Activated T-cell treated with anti-CD3 and anti-CD28 coated beads, Interleukin-2, amount 50 U/mL, for 4 hours (primary cell): ENCODE measurements at places on chromosomes 7 and 10. TPM values are rescaled to one million over a fixed set of nuclear protein-coding genes. Genes with fewer than 3 reads are reported as not detected.

LYZL1 gene
- not detected for total RNA-seq

EN2 gene
- total RNA-seq: not detected

ZNF467 gene
- total RNA-seq: 0.08 TPM

DRGX gene
- not detected for total RNA-seq

GNA12 gene
- 25.7 TPM for total RNA-seq

GRCh38 chr10:87615856-87616255, 43.8 kb upstream of the PAPSS2 start:
- no peak for DNase-seq

DNA sequence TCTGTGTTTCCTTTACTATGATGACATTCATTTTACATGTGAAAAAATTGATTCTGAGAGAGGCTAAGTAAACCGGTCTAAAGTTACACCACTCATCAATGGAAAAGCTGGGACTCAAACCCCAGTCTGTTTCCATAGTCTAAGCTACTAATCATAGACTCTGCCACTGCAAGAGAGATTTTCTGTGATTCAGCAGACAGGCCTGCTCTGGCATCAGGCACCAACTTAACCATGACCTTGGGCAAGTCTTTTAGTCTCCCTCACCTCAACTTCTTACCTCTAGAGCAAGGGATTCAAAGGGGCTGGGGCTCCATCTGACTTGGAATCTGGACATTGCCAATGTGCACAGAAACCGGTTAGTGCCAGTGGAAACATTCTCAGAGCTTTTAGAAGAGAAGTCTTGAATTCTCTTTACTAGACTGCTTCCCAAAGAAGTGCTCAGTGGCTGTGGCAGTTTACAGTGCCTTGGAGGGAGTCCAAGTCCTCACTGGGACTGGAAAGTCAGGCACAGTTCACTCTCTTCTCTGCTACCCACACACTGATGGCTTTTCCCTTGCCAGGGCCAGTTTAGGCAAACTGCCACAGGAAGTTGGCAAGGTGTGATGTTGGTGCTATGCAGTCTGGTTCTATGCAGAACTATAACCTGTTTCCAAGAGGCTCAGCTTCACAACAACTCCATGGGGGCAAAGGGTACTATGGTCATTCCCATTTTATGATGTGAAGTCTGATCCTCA, 4.5 kb upstream of the BLNK start:
- no peak for DNase-seq

DNA sequence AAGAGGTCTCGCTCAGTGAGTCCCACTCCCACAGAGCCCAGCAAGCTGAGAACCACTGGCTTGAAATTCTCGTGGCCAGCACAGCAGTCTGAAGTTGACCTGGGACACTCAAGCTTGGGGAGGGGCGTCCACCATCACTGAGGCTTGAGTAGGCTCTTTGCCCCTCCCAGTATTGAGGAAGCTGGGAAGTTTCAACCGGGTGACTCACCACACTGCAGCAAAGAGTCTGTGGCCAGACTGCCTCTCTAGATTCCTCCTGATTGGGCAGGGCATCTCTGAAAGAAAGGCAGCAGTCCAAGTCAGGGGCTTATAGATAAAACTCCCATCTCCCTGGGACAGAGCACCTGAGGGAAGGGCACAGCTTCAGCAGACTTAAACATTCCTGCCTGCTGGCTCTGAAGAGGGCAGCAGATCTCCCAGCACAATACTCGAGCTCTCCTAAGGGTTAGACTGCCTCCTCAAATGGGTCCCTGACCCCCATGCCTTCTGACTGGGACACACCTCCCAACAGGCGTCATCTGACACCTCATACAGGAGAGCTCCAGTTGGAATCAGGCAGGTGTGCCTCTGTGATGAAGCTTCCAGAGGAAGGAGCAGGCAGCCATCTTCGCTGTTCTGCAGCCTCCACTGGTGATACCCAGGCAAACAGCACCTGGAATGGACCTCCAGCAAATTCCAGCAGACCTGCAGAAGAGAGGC, 970.9 kb upstream of the LRRN3 start:
- DNase-seq: no peak

- no peak for DNase-seq
Measured at GRCh38 chr10:90112681-90113080, 411.3 kb downstream of the KIF20B start.

- DNase-seq: no peak
Measured at GRCh38 chr10:30493609-30494530, 59.9 kb downstream of the MAP3K8 start.

DNA sequence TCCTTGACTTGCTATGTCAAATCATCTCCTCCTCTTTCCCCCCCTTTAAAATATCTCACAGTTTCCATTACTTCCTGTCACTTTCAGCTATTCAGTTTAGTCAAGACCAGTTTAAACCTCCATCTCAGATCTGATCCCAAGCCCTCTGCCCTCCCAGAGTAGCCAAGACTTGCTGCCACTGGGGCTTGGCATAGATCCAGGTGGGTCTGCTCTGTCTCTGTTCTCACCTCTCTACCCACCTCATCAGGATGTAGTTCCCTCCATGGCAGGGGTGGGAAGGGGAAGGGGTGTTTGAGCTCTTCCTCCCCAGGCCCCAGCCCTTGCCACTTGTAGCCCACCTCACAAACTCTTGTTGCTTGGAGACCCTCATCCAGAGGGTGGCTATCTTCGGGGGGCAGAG, 22.0 kb downstream of the PPP1R3C start:
- DNase-seq: no peak

- no peak for DNase-seq
Measured at GRCh38 chr7:29270594-29271318, 76.2 kb downstream of the CHN2 start.

GRCh38 chr7:115379321-115379720, 457.4 kb downstream of the MDFIC start:
- no peak for DNase-seq

DNA sequence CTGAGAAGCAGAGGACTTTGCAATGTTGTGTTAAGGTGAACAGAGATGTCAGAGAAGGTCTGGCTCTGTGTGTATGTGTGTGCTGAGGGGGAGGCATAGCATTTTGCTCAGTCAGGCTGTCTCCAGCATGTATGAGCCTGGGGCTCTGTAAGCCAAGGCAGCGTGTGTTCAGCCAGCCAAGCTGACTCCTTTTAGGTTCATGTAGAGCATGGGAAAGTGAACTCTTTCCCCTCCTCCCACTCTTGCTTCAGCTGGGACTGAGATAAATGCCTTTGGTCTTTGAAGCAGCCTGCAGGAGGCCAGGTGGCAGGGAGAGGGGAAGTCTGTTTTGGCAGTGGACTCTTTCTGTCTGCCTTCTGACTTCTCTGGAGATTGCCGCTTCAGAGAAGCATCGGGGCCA, 3.8 kb downstream of the SFXN2 start:
- DNase-seq: no peak

- no peak for DNase-seq
Measured at GRCh38 chr7:108307595-108307994, 148.6 kb downstream of the NRCAM start.

- DNase-seq: no peak
Measured at GRCh38 chr7:81210137-81211064, 291.6 kb upstream of the SEMA3C start.

- no peak for DNase-seq
Measured at GRCh38 chr10:10870523-10871241, 147.0 kb upstream of the CELF2 start.

DNA sequence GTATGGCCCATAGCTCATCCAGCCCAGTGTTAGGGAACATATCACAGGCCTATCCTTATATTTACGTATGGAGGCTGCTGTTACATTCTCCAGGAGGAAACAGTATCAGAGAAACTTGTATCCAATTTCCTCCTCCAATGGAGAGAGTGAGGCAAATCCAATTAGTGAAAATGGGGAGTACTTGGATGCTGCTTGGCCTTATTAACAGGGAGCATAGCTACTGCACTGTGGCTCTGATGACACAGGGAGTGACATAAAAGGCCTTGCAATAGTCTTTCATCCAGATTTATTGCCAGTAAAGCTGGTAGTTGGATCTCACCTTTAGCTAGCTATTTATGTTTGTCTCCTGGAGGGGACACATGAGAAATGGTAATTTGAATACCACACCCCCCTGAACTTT, 313.2 kb upstream of the MTPN start:
- DNase-seq: no peak

DNA sequence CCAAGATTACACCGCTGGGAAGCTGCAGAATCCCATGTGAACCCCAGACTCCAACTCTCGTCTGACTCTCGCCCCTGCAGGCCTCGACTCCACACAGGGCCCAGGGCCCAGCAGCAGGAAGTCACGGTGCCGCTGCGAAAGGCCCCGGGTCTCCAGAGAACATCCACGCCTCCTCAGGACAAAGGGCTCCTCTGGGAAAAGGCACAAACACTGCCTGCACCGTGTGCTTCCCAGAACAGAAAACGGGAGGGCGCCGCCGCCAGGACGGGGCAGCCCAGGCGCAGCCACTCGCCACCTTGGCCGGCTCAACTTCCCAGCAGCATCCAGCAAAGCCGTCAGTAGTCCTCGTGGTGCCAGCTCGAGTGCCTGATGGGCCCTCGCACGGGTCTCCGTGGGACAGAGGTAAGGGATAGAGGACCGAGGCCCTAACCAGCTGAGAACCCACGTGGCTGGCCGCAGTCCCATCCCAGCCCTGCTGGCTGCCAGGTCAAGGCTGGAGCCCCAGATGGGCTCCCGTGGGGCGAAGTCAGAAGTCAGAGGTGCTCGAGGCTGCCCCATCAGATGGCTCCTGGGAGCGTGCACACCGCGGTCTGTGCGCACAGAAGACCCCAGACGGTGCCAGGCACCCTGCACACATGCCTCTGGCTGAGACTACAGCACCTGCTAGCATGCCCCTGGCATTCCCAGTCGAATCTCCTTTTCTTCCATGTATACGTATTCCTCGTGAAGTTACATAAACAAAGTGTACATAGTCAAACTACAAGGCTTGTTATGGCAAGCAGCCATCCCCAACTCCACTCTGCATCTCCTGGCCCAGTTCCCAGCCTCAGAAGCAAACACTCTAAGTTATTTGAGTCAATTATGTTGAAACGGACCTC, 60.2 kb downstream of the MAD1L1 start:
- DNase-seq: no peak

- DNase-seq: no peak
Measured at GRCh38 chr10:132493756-132494290, 43.8 kb upstream of the INPP5A start.

DNA sequence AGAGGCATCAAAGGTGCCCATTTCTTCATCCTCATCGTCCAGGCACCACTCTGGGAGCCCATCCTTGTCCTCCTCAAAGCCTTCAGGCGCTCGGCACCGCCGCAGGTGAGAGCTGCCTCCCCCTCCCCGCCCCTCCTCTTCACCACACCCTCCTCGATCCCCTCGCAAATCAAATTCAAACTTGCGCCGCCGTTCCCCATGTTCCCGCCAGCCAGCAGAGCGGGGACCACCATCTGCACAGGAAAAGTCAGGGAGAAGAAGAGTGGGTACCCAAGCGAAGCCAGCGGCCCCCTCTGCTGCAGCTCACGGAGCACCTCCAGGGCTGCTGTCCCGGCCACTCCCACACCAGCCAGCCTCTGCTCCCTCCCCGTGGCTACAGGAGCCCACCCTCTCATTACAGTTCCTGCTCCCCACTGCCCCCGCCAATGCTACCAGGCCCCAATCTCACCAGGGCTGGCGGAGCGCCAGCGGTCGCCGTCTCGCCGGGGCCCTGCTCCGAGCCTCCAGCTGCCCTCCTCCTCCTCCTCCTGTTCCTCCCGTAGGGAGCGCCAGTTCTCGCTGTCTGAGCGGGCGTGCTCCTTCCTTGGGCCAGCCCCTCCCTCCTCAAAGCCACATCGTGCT, 7.7 kb downstream of the GIGYF1 start:
- DNase-seq: no peak

DNA sequence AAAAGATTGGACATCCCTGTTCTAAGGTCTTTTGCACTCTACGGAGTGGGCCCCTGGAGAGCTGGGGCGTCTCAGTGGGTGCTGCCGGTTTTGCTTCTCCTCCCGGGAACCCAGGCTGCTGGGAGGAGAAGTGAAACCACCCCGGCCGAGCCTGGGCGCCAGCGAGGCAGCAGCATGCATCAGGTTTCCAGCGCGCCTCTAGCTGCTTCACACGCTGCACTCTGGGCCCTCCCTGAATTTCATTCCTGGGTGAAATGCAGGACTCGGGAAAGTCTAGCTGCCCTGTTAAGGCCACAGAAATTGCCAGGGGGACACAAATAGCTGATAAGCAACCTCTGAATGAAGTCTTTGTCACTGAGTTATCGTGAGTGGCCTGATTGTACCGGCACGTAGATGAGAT, 127.4 kb downstream of the TRRAP start:
- DNase-seq: no peak
